ENCODE measurements at places on chromosomes 7 and 10. TPM values are rescaled to one million over a fixed set of nuclear protein-coding genes. Genes with fewer than 3 reads are reported as not detected.

Gene LIPN
- not detected for total RNA-seq

GRCh38 chr10:119669975-119670640 lies 18.9 kb downstream of the BAG3 start:
- no peaks in the 10 kb centered on the region for H3K27me3 ChIP-seq
- H3K4me3 ChIP-seq, result no peak overlapping the region
- peak overlapping the region; percentile 37 for H3K27ac ChIP-seq
- DNase-seq, result no peak
- peaks cover 42% of the 10 kb centered on the region for H3K4me1 ChIP-seq

DNA sequence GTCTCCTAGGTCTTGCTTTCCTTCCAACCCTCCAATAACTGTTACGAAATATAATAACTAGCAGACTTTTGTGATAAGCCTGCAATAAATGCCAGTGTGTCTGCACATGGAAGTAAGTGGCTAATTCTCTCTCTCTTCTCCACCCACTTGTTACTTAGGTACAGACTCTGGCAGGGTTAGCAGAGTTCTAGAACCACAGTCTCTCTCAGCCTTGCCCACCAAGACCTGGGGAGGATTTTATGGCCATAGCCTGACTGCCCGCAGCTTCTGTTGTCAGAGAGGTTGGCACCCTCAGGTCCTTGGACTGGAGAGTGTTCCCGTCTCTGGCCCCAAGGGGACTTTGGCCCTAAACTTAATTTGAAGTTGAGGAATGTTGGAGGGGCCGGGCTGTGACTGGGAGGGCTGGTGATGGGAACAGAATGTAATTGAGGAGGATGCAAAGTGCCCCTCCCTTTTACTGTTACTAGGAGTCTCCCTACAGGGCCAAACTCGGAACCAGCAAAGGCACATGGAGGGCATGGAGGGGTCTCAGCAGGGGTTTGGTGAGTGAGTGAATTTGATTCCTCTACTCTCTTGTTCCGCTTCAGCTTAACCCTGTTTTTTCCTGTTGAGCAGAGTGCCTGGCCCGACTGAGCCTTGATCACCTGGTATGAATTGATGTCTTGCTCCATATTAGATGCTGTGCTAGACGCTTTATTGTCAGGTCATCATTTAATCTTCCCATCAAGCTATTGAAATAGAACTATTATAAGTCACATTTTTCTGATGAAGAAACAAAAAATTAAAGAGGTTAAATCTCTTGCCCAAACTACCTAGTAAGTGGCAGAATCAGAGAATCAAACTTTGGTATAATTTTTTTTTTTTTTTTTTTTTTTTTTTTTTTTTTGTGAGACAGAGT lies 37.0 kb upstream of the LCOR start:
- H3K27me3 ChIP-seq, result peaks cover 36% of the 10 kb centered on the region
- H3K27ac ChIP-seq, result no peak overlapping the region
- H3K4me1 ChIP-seq, result no peaks in the 10 kb centered on the region
- no peaks in the 10 kb centered on the region for H3K36me3 ChIP-seq

DNA sequence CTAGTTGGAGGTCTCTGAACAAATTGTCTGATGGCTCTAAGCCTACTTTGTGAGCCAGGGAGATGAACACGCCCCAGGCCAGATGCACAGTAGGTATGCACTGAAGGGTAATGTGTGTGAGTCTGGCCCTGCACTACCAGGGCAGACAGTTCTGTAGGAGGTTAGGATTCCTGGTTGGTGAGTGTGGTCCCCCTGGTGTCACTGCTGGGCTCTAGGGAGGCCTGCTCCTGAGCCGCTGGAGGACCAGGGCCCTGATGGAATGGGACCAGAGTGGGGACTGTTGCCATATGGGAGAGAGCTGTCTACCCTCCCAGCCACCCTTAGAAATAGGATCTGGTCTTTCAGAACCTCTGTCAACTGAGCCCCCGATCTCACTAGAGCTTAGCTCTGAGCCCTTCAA lies 42.0 kb downstream of the CDH23 start:
- H3K4me3 ChIP-seq, result no peak overlapping the region
- H3K36me3 ChIP-seq, result no peaks in the 10 kb centered on the region
- no peaks in the 10 kb centered on the region for H3K27me3 ChIP-seq
- DNase-seq, result no peak
- H3K27ac ChIP-seq, result no peak overlapping the region
- H3K4me1 ChIP-seq, result no peaks in the 10 kb centered on the region

DNA sequence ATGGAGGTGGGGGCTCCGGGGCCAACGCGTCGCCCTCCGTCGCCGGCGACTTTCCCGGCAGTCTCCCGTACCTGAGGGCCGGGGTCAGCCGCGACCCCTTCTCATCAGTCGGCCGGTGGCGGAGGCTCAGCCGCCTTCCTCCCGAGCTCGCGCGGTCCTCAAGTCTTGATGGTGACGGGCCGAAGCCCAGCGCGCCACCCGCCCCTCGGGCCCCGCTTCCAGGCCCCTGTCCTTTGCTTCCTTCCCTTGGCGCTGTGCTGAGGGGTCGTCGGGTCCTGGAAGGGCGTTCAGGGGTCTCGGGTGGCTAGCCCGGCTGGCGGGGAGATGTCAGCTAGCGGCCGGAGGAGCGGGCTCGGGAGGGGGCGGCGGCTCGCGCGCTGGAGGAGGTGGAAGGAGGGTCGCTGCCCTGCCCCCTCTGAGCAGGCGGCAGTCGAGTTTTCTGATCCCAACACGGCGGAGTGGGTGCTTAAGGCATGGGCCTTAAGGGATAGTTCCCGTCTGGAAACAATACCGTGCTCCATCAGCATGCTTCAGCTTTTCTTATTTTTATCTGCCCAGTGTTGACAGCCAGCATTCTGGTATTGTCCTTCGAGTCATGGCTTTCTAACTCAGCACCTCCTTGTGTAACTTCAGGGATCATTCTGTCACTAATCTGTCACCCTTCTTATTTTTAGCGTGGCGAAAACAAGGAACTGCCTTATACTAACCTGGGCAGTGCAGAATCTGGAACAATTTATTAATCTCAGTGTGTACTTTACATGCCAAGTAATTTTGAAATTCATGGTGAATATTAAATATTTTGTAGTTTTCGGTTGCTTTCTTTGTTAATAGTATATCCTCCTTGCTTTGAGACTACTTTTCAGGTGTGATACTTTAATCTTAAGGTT lies 748 bp downstream of the PHTF2 start:
- peak overlapping the region; percentile 98 for H3K4me3 ChIP-seq
- H3K36me3 ChIP-seq, result peaks cover 11% of the 10 kb centered on the region
- H3K4me1 ChIP-seq, result peaks cover 36% of the 10 kb centered on the region
- H3K27ac ChIP-seq, result peak overlapping the region; percentile 98
- DNase-seq, result peak; percentile 58

DNA sequence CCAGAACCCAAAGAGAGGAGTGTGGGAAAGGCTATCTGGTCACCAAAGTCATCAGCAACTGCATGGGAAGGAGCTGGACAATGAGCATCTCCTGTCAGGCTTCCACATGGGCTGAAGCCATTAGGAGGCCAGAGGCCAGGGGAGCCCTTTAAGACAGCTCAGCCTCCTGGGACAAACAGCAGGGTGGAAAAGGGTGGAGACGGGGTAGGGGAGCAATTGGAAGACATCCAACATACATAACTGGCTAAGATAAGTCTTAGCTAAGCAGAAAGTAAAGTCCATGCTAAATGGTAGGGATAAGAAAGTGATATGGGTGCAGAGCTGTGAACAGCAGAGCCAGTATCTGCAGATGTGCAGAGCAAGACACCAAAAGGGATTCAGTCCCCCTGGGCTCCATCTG lies 1.5 kb upstream of the OAT start:
- DNase-seq, result no peak
- peaks cover 48% of the 10 kb centered on the region for H3K27me3 ChIP-seq
- H3K4me3 ChIP-seq, result peak overlapping the region; percentile 49
- no peak overlapping the region for H3K27ac ChIP-seq
- H3K36me3 ChIP-seq, result no peaks in the 10 kb centered on the region

GRCh38 chr10:103204353-103205255 lies 11.5 kb upstream of the NT5C2 start:
- peaks cover 7% of the 10 kb centered on the region for H3K27me3 ChIP-seq
- H3K4me3 ChIP-seq, result no peak overlapping the region
- H3K4me1 ChIP-seq, result peaks cover 17% of the 10 kb centered on the region
- peak; percentile 6 for DNase-seq
- H3K36me3 ChIP-seq, result no peaks in the 10 kb centered on the region

DNA sequence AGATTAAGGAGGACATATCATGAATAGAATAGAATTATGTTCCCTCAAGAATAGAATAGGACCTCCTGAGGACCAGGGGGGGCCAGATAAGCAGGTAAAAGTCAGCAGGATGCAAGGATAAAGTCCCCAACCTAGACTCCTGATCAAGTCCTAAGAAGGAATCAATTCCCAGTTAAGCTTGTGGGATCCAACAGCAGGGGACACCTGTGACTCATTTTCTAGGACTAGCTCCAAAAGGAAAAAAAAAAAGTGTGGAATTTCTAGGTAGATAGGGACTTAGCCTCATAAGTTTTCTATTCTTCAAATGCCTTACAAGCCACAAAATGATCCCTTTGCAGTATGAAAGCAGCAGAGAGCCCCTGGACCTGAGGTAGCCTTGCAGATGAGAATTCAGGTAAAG lies 336.2 kb downstream of the WDR11 start:
- H3K4me3 ChIP-seq, result no peak overlapping the region
- H3K36me3 ChIP-seq, result no peaks in the 10 kb centered on the region
- H3K4me1 ChIP-seq, result peaks cover 22% of the 10 kb centered on the region
- no peaks in the 10 kb centered on the region for H3K27me3 ChIP-seq
- no peak for DNase-seq

DNA sequence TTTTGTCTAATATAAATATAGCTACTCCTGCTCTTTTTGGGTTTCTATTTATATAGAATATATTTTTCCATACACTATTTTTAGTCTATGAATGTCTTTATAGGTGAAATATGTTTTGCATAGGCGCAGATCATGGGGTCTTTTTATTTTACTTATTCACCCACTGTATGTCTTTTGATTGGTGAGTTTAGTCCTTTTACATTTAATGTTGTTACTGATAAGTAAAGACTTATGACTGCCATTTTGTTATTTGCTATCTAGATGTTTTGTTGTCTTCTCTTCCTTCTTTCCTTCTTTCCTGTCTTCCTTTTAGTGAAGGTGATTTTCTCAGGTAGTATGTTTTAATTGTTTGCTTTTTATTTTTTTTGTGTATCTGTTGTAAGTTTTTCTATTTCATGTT lies 276.8 kb upstream of the CNTNAP2 start:
- DNase-seq, result no peak
- H3K27me3 ChIP-seq, result no peaks in the 10 kb centered on the region
- no peaks in the 10 kb centered on the region for H3K4me1 ChIP-seq
- H3K36me3 ChIP-seq, result no peaks in the 10 kb centered on the region
- H3K27ac ChIP-seq, result no peak overlapping the region

Gene AS3MT
- 10.4 TPM for total RNA-seq

GRCh38 chr10:5888351-5888750 lies 1.3 kb downstream of the ANKRD16 start:
- H3K4me1 ChIP-seq, result peaks cover 39% of the 10 kb centered on the region
- peak overlapping the region; percentile 93 for H3K4me3 ChIP-seq
- no peaks in the 10 kb centered on the region for H3K27me3 ChIP-seq
- peak overlapping the region; percentile 40 for H3K27ac ChIP-seq
- DNase-seq, result no peak

Gene PILRB
- total RNA-seq, result 36.6 TPM

Gene GNB2
- 215 TPM for total RNA-seq

GRCh38 chr7:126715076-126715475 lies 537.7 kb downstream of the GRM8 start:
- no peaks in the 10 kb centered on the region for H3K27me3 ChIP-seq
- H3K36me3 ChIP-seq, result peaks cover 3% of the 10 kb centered on the region
- no peak overlapping the region for H3K27ac ChIP-seq
- H3K4me3 ChIP-seq, result no peak overlapping the region
- no peak for DNase-seq

DNA sequence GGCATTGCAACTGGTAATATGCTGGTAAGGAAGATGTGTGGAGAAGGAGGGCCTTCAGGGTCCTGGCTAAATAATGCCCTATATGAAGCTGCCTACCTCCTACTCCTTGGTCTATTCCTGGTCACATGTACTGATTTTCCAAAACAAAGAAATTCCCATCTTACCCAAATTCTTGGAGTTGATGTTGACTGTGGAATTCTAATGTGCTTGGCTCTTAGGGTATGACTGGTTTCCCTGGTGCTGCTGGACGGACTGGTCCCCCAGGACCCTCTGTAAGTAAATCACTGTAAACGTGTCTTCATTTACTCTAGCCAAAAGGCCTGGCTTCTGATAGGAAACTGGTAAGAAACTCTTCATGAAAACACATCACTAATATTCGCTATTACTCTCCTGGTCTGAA lies 27.0 kb downstream of the COL1A2 start:
- H3K27ac ChIP-seq, result no peak overlapping the region
- H3K4me1 ChIP-seq, result no peaks in the 10 kb centered on the region
- no peak overlapping the region for H3K4me3 ChIP-seq
- no peak for DNase-seq

GRCh38 chr7:133575726-133576440 lies 323.0 kb downstream of the EXOC4 start:
- H3K4me3 ChIP-seq, result no peak overlapping the region
- no peak for DNase-seq
- peak overlapping the region; percentile 83 for H3K27ac ChIP-seq
- H3K4me1 ChIP-seq, result no peaks in the 10 kb centered on the region
- no peaks in the 10 kb centered on the region for H3K36me3 ChIP-seq

DNA sequence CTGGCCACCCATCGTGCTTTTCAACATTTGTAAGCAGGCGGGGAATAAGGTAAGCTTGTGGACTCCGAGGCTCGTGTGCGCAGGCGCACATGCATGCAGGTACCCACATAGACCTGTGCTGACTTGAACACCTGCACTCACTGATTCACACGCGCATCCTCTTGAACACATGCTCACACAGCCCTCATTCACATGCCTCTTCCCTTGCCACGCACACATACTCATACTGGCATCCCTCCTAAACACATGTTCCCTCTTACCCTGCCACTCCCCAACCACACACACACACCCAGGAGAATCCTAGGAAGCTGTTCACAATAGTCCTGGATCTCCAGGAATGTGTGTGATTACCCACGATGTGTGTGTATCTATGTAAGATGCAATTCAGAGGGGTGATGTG lies 44.1 kb upstream of the LBX1 start:
- H3K36me3 ChIP-seq, result no peaks in the 10 kb centered on the region
- peaks cover 5% of the 10 kb centered on the region for H3K4me1 ChIP-seq
- no peak overlapping the region for H3K4me3 ChIP-seq
- no peak overlapping the region for H3K27ac ChIP-seq
- peaks cover 47% of the 10 kb centered on the region for H3K27me3 ChIP-seq
- no peak for DNase-seq

Gene ITGB8
- total RNA-seq, result 19.9 TPM
